ENCODE measurements at places on chromosomes 11 and 22. TPM values are rescaled to one million over a fixed set of nuclear protein-coding genes. Genes with fewer than 3 reads are reported as not detected.

PKNOX2 gene
- total RNA-seq, result not detected

DLG2 gene
- total RNA-seq, result 2.6 TPM

SCGB1C1 gene
- total RNA-seq, result not detected

MS4A4E gene
- not detected for total RNA-seq

SCGB1D1 gene
- not detected for total RNA-seq

PGM2L1 gene
- total RNA-seq, result 10.5 TPM

MYBPC3 gene
- total RNA-seq, result 0.11 TPM

PAX6 gene
- total RNA-seq, result not detected

FAT3 gene
- not detected for total RNA-seq

IGSF22 gene
- 2.5 TPM for total RNA-seq

ARHGAP20 gene
- total RNA-seq, result 0.11 TPM

OR4P4 gene
- not detected for total RNA-seq

KRTAP5-8 gene
- not detected for total RNA-seq

NXPE1 gene
- not detected for total RNA-seq

RTN3 gene
- total RNA-seq, result 50.8 TPM

PRR33 gene
- not detected for total RNA-seq

LINC01488 gene
- not detected for total RNA-seq

PATE2 gene
- total RNA-seq, result not detected

POTEH gene
- total RNA-seq, result not detected

CBLIF gene
- total RNA-seq, result not detected

RNF121 gene
- 32.8 TPM for total RNA-seq

GRIK4 gene
- total RNA-seq, result not detected

RAB36 gene
- total RNA-seq, result 0.68 TPM

OR5P2 gene
- not detected for total RNA-seq

TIGD3 gene
- 1.2 TPM for total RNA-seq

HTR3A gene
- not detected for total RNA-seq

GPHA2 gene
- total RNA-seq, result not detected

AIFM3 gene
- 0.94 TPM for total RNA-seq

PICK1 gene
- total RNA-seq, result 21.8 TPM

SAA1 gene
- total RNA-seq, result not detected

PANX3 gene
- total RNA-seq, result not detected

ST14 gene
- 0.51 TPM for total RNA-seq

TMPRSS4 gene
- 0.30 TPM for total RNA-seq

All from activated naive CD8-positive, alpha-beta T cell treated with anti-CD3 and anti-CD28 coated beads, Interleukin-2, amount 10 ng/mL, durations not matched to agents 7 days and 5 days (primary cell).